Stimulated activated CD4-positive, alpha-beta T cell treated with anti-CD3 and anti-CD28 coated beads, Interleukin-4, amount 100 ng/mL, for 4 hours (primary cell): ENCODE measurements at places on chromosomes 7 and 10.
A peak's percentile ranks its signal among the peaks of the same experiment; 100 is the strongest.

- DNase-seq, result no peak
Measured at GRCh38 chr10:29358010-29358616, 69.2 kb downstream of the LYZL1 start.

GRCh38 chr7:22640269-22640668 lies 86.7 kb upstream of the IL6 start:
- DNase-seq, result no peak

DNA sequence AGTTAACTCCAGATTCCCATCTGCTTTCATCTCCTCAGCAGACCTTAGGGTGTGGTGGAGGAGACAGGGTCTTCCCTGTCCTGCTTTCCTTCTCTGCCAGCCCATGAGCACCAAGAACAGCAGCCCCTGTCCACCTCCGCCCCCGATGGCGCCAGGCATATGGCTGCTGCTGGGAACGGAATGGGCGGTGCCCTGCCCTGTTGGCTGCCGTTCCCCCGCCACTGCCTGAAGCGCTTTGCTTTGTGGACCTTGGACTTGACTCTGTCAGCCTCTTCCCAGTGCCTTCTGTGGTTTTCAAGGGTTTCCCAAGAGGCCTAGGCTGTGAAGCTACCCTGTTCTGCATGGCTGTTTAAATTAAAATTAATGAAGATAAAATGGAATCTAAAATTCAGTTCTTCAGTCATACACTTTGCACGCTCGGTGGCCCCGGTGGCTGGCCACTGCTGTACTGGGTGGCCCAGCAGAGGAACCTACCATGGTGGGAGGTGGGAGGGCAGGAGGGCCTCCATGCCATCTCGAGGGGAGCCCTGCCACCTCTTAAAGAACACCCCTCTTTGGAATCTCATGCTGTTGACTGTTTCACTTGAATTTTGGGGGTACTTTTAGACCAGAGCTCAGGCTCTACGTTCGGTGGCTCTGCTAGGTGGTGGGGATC lies 78.7 kb downstream of the NKX6-2 start:
- no peak for DNase-seq

DNA sequence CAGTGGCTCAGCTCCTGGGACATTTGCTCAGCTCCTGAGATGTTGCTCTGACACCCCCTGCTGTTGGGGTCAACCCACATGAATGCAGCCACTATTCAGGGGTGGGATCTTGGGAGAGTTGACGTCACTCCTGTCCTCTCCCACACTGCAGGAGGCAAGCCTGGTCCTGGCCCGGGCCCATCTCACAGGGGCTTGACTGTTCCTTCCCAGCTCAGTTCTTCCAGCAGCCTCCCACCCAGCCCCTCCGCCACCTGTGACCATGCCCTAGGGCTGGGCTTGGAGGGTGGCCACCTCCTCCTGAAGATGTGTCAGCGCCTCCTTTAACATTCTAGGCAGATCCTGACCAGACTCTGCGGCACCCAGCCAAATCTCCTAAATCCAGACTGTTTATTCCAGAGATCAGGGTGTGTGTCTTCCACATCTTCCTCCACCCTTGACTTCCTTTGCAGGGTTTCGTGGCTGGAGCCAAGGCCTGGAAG lies 19.1 kb upstream of the OPALIN start:
- DNase-seq, result no peak

GRCh38 chr7:139095194-139095659 lies 14.3 kb downstream of the ZC3HAV1 start:
- DNase-seq, result no peak

- DNase-seq, result no peak
Measured at GRCh38 chr7:223118-223800, 30.9 kb downstream of the FAM20C start.

GRCh38 chr10:102241444-102242117 lies at the start of gene PITX3:
PITX3 (minus strand) TSS chr10:102241512; CDS start chr10:102232080, 9,432 bp downstream.
- DNase-seq, result peak; percentile 88

DNA sequence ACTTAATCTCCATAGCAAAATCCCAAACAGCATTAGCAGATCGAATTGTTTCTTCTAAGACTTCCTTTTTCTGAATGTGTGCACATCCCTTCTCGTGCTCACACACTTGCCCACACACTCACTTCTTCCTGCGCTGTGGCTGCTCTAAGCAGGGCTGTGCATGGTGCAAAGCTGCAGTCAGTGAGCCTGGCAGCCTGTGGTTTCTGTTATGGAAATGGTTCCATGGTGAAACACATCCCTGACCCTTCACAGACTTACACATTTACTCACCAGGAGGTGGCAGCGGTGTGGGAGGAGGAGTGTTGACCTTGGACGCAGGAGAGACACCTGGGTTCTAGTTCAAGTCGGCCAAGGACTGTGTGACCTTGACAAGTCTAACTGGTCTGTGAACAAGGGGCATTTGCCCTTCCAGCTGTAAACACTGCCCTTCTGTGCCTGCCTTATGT lies 24.9 kb downstream of the MTURN start:
- no peak for DNase-seq
